Right ventricle myocardium superior (tissue), 1 donor: ENCODE measurements at places on chromosomes 11 and 22. TPM values are rescaled to one million over a fixed set of nuclear protein-coding genes. Genes with fewer than 3 reads are reported as not detected.
A peak's percentile ranks its signal among the peaks of the same experiment; 100 is the strongest.

DNA sequence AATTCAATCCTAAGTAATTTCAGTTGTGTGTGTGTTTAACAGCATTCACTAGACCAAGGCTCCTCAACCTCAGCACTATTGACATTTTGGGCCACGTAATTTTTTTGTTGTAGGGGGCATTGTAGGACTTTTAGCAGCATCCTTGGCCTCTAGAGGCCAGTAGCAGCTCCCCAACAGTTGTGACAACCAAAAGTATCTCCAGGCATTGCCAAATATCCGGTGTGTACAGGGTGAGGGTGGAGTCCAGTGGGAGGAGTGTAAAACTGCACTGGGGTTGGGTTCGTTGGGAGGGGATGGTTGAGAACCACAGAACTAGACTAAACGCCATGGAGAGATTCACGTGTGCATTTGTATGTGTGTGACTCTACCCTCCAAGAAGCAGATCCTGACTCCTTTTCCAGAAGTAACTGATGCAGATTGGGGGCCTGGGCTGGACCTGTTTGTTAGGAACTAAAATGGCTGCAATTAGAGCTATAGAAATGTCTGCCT is 5.9 kb upstream of the PHF21A start:
- no peak for DNase-seq

GRCh38 chr11:40030867-40031266 is 1428.6 kb downstream of the LRRC4C start:
- DNase-seq: no peak

Gene ACCSL
- not detected for total RNA-seq

GRCh38 chr11:121654843-121655536 is 202.2 kb upstream of the SORL1-AS1 start:
- DNase-seq: no peak

- DNase-seq: no peak
Observed at GRCh38 chr11:60821827-60822599, 19.9 kb upstream of the CCDC86 start.

DNA sequence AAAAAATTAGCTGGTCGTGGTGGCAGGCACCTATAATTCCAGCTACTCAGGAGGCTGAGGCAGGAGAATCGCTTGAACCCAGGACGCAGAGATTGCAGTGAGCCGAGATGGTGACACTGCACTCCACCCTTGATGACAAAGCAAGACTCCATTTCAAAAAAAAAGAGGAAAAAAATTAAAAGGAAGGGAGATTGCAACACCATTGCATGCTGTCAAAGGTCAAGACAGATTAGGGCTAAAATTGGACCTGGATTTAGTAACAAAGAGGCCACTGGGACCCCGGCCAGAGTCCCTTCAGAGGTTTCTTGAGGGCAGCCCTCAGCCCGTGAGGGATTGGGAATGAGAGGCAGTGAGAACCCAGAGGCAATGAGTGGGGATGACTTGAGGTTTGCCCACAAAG is 8.2 kb upstream of the MAFF start:
- DNase-seq: peak; percentile 67

DNA sequence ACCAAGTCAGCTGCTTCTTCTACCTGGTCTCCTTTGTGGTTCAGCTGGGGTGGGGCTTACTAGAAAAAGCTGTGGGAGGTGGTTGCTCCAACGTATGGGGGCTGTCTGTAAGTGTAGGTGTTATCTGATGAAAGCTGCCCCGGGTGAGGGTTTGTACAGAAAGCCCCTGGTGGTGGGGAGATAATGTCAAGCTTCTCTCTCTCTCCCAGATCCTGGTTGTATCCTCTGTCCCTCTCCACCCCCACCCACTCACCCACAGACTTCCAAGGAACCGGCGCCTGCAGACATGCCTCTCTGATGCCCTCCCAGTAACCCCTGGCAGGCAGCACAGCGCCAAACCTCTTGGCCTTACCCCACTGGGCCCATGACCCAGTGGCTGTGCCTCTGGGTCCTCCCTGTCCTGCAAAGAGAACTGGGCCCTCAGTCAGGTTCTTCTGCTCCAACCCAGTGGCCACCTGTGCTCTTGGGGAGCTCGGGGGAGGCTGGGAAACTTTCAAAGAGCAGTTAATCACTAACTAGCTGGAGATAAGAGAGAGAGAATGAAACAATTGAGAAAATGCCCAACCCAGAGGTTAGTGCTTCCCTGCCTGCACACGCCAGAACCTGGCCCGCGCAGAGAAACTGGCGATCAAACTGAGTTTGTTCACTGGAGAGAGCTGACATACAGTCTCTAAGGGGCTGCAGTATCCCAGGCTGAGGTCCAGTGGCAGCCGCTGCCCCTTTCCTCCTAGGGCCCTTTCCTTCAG is 20.4 kb upstream of the EHF start:
- peak; percentile 43 for DNase-seq

DNA sequence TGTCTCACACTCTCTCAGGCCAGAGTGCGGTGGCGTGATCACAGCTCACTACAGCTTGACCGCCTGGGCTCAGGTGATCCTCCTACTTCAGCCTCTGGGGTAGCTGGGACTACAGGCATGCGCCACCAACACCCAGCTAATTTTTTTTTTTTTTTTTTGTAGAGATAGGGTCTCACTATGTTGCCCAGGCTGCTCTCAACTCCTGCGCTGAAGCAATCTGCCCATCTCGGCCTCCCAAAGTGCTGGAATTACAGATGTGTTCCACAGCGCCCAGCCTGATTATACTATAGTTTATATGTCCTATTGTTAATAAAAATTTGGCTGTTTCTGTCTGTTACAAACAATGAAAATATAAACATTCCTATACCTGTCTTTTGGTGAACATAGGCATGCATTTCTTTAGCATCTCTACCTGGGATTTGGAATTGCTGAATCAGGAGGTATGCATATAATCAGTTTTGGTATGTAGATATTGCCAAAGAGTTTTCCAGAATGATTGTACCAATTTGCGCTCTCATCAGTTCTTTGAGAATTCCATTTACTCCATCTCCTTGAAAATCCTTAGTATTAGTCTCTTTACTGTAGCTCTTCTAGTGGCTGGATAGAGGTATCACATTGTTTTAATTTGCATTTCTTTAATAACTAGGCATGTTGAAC is 78.8 kb downstream of the TEAD1 start:
- no peak for DNase-seq
